ENCODE measurements at places on chromosomes 11 and 22. TPM values are rescaled to one million over a fixed set of nuclear protein-coding genes. Genes with fewer than 3 reads are reported as not detected.
A peak's percentile ranks its signal among the peaks of the same experiment; 100 is the strongest.

GRCh38 chr22:41969110-41969646, at the start of gene SEPTIN3:
Gene SEPTIN3, plus strand, starts transcription at chr22:41969443. Its CDS starts 2,050 bp downstream, at chr22:41971493.
- peak; percentile 65 for DNase-seq

The TAF10 gene
- 71.0 TPM for total RNA-seq

The GGTLC3 gene
- total RNA-seq, result not detected

The PRRG4 gene
- total RNA-seq, result 1.0 TPM

The GDPD5 gene
- total RNA-seq, result 26.6 TPM

The GRIK4 gene
- total RNA-seq, result 15.5 TPM

The HOATZ gene
- total RNA-seq, result not detected

GRCh38 chr11:118924591-118925585, 838 bp downstream of the BCL9L start:
- DNase-seq, result no peak

GRCh38 chr11:27279460-27279859, 83.6 kb downstream of the CCDC34 start:
- DNase-seq, result no peak

GRCh38 chr11:110235966-110236365, 60.4 kb downstream of the RDX start:
- DNase-seq, result no peak

The SAA4 gene
- total RNA-seq, result not detected

DNA sequence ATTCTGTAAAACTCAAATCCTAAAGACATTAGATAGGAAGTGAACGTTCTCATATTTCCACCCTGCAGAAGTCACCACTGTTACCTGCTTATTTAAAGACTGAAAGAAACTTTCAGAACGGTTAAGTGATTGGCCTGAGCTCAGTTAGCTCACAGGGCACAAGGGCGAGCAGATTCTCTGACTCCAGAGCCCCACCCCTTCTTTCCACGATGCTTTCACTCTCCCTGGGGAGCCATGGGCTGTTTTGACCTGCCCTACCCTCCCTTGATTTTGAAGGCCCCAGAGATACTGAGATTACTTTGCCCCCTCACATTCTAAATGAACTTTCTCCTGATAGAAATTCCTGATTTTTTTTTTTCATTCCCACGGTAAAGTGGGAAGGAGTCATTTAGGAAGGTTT, 33.9 kb downstream of the ARHGAP1 start:
- no peak for DNase-seq

GRCh38 chr11:69156235-69156639, 502 bp downstream of the SMIM38 start:
- no peak for DNase-seq

The C11orf21 gene
- 2.0 TPM for total RNA-seq

All from dorsolateral prefrontal cortex (tissue), 122 donors.